Activated B cell treated with CpG ODN at 0.5 μM for 24 hours (primary cell): ENCODE measurements at places on chromosomes 3 and 15. TPM values are rescaled to one million over a fixed set of nuclear protein-coding genes. Genes with fewer than 3 reads are reported as not detected.

DNA sequence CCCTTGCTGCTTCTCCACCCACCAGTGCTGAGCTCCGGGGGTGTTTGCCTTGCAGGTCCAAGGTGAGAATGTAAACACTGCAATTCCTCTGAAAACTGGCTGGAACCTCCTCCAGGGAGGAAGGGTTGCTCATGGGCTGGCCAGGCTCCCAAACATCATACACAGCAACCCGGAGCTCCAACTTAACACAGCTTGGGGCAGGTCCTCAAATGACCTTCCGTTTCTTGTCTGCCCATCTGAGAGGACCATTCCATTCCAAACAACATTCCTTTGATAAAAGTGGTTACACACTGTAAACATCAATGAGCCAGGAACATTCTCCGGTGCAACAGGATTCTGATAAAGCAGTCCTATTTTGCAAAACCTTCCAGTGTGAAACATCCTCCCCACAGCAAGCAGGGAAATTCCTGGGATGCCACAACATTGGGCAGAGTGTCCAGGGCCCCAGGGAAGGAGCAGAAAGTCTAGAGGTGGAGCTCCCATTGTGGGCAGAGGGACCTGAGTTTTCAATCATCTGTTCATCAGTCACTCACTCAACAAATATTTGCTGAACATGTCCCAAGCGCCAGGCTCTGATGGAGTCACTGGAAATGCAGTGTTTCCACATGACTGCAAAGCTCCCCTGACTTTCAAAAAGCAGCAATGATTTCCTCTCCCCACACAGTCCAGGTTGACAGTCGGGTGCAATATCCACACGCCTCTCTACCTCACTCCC lies 7.3 kb upstream of the HEG1 start:
- H3K36me3 ChIP-seq = no peaks in the 10 kb centered on the region
- no peak overlapping the region for H3K27ac ChIP-seq
- no peak for DNase-seq
- no peak overlapping the region for H3K4me3 ChIP-seq

DNA sequence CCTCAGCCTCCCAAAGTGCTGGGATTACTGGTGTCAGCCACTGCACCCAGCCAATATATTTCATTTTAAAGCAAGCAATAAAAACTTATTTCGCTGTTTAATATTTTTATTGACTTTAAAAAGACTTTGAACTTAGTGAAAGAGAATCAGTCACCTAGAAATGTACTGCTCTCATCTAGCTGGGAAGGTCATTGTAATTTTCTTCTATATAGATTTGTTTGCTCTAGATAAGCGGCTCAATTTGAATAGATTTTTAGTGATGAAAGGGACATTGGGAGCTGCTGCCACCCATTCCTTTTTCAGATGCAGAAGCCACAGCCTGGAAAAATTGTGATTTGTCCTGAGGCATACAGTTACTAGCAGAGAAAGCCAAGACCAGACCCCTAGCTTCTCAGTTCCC lies 40.1 kb downstream of the CAPN7 start:
- peak overlapping the region; percentile 9 for H3K27ac ChIP-seq
- H3K4me3 ChIP-seq = no peak overlapping the region
- no peaks in the 10 kb centered on the region for H3K4me1 ChIP-seq
- DNase-seq = no peak
- peaks cover 71% of the 10 kb centered on the region for H3K36me3 ChIP-seq

DNA sequence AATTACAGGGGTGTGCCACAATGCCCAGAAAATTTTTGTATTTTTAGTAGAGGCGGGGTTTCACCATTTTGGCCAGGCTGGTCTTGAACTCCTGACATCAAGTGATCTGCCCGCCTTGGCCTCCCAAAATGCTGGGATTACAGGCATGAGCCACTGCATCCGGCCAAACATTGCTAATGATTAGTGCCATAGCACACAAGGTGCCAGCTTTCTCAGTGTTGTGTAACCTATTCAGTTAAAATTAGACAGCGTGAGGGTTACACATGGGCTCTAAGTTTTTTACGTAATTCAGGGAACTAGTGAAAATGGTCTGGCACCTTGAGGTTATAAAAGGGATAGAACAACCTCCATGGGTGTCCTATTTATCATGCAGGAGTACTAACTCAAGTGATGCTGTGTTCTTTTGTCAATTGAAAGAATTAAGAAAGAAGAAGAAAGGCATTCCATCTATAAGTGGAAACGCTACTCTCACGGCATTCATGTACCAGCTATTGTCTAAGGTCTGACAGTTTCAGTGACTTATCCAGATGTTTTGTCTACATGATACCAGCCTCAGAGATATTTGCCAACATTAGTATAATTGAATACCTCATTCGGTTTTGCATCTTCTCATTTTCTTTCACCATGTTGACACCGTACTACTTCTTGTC lies 84.7 kb downstream of the EOMES start:
- peaks cover 14% of the 10 kb centered on the region for H3K4me1 ChIP-seq
- H3K27ac ChIP-seq = no peak overlapping the region
- DNase-seq = no peak
- H3K27me3 ChIP-seq = no peaks in the 10 kb centered on the region
- H3K4me3 ChIP-seq = no peak overlapping the region
- peaks cover 3% of the 10 kb centered on the region for H3K36me3 ChIP-seq

The PCBP4 gene
- 10.3 and 11.0 TPM in 2 replicates for total RNA-seq

The UBA3 gene
- total RNA-seq = 86.6 and 91.9 TPM in 2 replicates

The STRIT1 gene
- not detected in 2 replicates for total RNA-seq
